ENCODE measurements at places on chromosomes 7 and 10.

- no peak for DNase-seq
These were observed 178.2 kb upstream of the NRG3 start for GRCh38 chr10:81696609-81697388.

GRCh38 chr10:47195274-47195885 lies 104.6 kb upstream of the GDF10 start:
- no peak for DNase-seq

DNA sequence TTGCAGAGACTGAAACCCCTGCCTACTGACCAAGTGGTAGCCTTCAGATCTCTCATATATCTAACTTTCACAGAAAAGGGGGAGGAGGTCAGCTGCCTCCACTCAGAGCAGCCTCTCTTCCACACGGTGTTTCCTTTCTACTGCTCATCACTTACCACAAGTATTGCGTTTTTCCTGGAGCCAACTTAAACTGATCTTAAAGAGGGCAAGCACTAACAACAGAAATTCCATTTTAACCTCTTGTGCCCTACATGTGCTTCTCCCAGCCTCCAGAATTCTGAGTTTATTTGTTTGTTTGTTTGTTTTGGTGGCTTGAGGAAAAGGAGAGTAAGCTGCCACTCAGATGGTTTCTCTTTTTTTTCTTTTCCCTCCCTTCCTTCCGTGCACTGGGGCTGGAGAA lies 19.1 kb downstream of the SKIDA1 start:
- no peak for DNase-seq

GRCh38 chr7:127673902-127674301 lies 21.9 kb downstream of the SND1 start:
- DNase-seq, result no peak

- DNase-seq, result no peak
These were observed 177.8 kb downstream of the TCF7L2 start for GRCh38 chr10:113127901-113128283.

GRCh38 chr10:133343558-133343957 lies 3.6 kb upstream of the PRAP1 start:
- no peak for DNase-seq

DNA sequence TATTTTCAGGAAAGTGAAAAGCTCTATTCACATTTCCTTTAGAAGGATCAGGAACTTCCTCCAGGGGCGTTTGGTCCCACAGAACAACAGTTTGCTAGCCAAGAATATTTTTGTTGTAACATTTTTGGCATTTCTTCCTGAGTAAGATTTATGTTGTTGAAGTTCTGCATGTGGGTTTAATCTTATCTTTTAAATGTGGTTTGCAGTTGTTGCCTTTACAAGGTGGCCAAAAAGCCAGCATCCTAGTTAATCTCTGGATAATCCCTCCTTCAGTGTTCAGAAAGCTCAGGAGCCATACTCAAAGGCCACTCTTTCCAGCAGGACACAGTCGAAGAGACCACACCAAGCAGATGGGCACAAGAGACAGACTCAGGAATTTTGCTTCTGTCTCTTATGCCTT lies 30.0 kb downstream of the SLC26A4 start:
- no peak for DNase-seq

DNA sequence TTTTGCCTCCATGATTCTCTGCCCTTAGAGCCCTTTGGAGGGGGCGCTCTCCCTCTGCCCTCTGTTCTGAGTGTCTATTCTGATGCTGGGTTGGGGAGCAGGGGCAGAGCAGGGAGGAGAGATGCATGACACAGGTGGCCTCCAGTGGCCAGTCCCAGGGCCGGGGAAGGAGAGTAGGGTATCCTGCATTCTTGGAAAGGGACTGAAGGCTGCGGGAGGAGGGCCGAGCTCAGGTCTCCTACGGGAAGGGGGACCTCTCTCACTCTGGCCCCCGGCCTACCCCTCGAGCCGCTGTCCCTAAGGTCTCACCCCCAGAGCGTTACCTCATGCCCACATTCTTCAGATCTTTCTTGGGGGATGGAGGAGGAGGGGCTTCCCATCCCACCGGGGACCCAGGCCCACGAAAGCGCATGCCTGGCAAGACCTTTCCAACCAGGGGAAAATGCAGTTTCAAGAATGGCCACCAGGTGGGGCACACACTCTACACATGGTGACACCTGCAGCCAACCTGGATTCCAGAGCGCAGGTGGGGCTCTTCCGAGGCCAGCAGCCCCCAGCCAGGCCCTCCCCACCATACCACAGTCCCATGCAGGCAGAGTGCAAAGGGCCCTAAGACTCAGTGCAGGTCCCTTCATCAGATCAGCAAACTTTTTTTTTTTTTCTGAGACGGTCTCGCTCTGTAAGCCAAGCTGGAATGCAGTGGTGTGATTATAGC lies 86.4 kb downstream of the MYL10 start:
- peak; percentile 73 for DNase-seq

DNA sequence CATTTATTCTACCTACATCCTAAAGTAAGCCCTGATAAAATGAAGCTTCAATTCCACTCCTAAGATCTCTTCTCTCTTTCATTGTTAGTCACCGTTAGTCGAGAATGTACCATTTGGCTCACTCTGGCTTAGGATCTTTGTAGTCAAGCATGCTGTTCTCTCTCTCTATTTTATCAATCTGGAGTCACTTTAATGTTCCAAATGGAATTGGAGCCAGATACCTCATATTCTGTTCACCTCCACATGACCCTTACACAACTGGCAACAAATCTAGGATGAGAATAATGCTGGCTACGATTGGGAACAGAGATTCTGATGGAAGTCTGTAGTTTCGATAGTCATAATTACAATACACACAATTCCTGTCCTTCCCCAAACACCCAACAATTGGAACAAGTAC lies 213.7 kb downstream of the TWIST1 start:
- DNase-seq, result no peak

DNA sequence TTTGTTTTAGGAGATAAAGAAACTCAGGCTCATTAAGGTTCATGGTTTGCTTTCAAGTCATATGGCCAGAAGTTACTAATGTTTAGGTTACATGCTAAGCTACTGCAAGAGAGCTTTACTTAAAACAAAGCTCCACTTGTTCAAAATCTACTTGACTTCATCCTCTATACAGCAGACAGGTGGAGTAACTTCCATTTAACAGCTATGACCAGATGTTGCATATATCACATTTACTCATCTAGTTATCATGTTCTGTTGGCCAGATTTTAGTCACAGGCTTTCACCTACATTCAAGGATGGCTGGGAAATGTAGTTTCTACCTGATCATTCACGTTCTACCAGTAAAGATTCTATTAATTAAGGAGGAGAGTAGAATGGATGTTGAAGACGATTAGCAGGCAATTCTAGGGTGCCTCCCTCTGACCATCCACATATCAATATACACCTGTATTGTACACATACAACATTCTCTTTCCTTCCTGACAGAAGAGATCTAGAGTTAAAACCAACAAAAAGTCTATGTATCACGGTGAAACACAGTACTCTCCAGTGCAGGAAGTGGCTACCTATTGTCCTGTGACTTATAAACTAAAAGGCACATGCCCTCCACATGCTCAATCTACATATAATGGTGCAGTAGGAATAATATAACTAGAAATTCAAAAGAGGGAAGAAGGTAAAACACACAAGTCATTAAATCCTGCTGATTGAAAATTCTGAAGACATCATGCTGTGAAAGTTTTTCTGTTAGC lies 488.0 kb downstream of the MDFIC start:
- DNase-seq, result no peak

DNA sequence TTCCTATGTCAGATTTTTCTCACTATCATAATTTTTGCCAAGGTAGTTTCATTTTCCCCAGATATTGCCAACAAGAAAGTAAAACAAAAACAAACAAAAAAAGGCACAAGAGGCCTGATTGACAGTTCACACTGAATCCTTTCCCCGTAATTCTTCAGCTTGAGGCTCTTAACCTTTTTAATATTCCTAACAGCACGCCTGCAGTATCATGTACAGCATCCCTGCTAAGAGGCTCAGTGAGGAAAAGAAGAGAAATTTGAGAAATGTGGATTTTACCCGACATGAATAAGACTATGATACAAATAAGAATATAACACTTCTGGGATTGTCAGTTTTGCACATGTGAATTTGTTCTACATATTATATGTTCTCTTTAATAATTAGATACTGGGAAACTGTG lies 182.4 kb upstream of the CDK1 start:
- DNase-seq, result no peak

DNA sequence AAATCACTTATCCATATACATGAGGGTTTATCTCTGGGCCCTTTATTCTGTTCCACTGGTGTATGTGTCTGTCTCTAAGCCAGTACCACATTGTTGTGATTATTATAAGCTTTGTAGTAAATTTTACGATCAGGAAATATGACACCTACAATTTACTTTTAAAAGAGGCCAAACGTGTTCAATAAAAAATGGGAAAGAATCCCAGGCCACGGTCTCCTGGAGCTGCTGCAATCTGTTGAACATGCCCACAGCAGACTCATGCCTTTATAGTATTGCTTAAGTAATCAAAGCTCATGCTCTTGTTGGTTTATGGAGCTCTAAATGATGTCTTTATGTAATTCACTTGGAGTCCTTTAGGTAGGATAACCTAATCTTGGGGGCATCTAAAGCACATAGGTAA lies 273.0 kb downstream of the ZMYND11 start:
- DNase-seq, result no peak

DNA sequence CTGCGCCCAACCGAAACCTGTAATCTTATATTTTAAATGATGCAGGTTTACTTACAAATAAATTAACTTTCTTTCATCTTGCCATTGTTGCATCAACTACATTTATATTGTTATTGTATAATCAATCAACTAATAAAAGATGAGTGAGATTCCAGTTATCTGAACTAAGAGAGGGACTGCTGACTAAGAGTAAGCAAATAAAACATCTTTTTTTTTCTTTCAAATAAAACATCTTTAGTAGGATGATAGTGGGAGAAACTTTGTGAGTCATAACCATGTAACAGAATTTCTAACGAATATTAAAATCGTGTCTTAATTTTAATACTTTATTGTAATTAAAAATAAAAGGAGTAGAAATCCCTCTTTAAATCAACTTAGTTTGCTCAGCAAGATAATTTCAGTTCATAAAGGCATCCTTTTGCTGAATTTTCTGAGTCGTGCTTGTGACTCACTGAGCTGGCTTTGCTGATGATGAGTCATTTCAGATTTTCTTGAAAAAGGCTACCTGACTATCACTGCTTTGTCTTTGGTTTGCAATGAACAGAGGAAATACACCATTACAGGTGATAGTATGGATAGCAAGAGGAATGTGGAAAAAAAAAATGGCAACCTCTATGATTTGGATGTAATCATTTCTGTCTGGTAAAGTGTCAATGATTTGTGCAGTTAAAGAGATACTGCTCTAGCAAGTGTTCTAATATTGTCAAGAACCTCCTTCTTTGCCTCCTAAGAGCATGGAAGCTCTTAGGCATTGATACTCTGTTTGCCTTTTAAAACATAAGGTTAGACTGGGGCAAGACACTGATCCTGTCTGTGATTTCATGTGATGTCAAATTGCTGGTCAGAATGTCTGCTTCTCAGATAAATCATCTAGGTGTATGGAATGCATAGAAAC lies 119.5 kb downstream of the GPR158 start:
- DNase-seq, result no peak

- DNase-seq, result no peak
These were observed 5.1 kb downstream of the ALOX5 start for GRCh38 chr10:45378914-45379726.

DNA sequence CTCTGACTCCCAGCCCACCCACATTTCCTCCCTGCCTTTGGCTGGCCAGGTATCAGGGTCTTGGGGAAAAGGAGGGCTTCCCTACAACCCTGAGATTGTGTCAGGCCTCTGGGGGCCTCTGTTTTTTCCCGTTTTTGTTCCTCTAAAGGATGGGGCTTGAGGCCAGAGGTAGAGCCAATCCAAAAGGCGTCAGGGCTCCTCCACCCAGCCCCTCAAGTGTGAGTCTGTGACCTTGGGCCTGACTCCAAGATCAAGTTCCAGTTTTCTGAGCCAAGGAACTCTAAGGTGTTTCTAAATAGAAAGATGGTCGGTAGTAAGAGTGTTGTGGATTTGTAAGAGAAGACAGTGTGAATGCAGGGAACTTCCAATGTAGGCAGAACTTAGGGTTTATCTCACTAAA lies 6.6 kb downstream of the EEPD1 start:
- no peak for DNase-seq

GRCh38 chr7:47715631-47716068 lies 133.7 kb upstream of the TNS3 start:
- DNase-seq, result no peak

GRCh38 chr7:44622342-44623151 lies 16.1 kb downstream of the OGDH start:
- no peak for DNase-seq

DNA sequence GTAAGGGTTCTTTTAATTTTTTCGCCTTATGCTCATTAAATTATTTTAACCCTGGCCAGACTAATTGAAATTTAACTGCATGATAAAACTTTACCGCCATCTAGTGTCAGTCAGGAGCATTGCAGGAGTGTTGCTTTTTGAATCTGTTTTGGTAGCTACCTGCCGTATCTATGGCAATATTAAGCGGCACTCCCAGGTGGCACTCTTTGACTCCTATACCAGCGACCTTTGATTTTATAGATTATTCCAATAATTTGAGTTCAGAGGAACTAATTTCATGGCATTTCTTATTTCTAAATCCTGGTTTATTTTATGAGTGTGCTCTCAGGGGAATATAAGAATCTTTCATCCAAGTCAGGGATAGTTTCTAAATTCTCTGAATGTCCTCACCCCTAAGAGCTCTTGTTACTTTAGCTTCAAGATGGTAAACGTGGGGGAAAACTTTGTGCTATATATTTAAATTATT lies 198.9 kb downstream of the REEP3 start:
- DNase-seq, result peak; percentile 67

- DNase-seq, result no peak
These were observed 52.6 kb upstream of the PCBD1 start for GRCh38 chr10:70940834-70941568.

- DNase-seq, result no peak
These were observed 27.6 kb downstream of the NEUROD6 start for GRCh38 chr7:31312889-31313288.

GRCh38 chr7:123440101-123440548 lies 94.3 kb downstream of the IQUB start:
- no peak for DNase-seq

DNA sequence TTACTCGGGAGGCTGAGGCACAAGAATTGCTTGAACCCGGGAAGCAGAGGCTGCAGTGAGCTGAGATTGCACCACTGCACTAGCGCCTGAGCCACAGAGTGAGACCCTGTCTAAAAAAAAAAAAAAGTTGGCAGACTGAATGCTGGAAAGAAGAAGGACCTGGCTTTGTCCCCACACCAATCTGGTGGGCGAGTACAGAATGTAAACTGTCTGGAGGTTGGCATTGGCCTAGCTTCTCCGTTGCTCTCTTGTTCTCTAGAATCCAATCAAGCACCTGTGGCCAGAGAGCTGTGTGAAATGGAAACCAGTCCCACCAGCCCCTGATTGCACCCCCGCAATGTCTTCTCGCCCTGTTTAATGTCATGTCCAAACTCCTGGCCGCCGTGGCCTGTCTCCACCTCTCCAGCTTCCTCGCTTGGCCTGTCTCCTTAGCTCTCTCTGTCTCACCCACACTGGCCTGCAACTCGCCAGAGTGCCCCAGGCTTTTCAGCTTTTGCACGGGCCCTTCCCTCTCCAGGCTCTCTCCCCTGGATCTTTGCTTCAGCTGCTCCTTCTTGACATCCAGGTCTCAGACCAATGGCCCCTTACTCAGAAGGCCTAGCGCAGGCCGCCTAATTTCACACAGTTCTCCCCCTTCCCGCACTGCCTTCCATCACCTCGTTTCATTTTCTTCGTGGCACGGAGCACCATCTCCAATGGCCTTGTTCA lies 670 bp upstream of the AGK start:
- DNase-seq, result no peak

- no peak for DNase-seq
These were observed 88.5 kb upstream of the DIP2C start for GRCh38 chr10:777913-778479.
